Activated T-helper 1 cell treated with anti-CD3 and anti-CD28 coated beads, Interleukin-12 subunit alpha, Interleukin-12 subunit beta, Interleukin-2, Interleukin-4 antibody, amounts not matched to agents 30 ng/mL and 10 ng/mL and 1 ng/mL, durations not matched to agents 14 hours and 24 hours and 36 hours (primary cell): ENCODE measurements at places on chromosomes 6 and 20.

GRCh38 chr6:8535519-8535918 lies 100.2 kb upstream of the SLC35B3 start:
- DNase-seq: no peak

- DNase-seq: no peak
Measured at GRCh38 chr20:37315452-37316110, 26.1 kb downstream of the MANBAL start.

DNA sequence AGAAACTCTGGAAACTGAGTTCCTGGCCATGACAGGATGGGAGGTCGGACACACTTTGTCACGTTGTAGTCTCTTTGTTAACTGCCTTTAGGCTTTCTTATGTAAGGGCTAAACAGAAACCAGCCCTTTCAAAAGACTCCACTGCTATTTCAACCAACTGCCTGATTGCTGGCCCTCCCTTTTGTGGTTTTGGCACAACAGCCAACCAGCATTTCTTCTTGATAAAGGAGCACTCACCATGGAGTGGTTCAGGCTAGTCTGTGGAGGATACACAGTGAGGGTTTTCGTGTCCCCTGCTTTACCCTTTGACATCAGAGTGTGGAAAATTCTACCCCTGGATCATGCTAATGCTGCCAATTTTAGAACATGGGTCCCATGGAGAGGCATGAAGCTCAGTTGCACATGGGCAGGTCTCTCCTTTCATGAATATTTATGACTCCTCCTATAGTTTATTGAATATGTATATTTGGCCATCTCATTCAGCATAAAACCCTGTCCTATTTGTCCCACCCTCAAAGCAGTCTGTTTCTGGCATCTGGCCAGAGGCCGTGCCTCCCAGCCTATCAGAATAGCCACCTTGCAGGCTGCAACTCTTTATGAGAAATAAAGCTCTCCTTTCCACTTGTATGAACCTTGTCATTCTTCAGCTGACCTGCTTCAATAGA lies 148.3 kb downstream of the HS3ST5 start:
- DNase-seq: no peak

GRCh38 chr6:131003488-131004386 lies 59.3 kb downstream of the EPB41L2 start:
- no peak for DNase-seq

- DNase-seq: no peak
Measured at GRCh38 chr20:35398660-35399144, 13.1 kb downstream of the UQCC1 start.

DNA sequence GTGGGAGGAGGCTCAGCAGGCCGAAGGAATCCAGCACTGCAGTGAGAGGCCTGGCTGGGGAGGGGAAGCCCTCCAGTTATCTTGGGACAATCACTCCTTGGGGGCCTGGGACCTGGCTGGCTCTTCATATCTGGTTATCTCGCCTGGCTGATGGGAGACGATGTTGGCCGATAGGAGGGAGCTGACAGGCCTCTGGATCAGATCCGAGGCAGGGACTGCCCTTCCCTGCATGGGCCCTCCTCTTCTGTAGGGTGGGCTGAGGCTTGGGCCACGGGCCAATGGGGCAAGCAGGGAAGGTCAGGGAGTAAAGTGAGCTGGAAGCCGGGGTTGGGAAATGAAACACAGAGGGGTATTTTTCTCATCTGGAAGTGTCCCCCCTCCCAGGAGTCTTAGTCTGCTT lies 25.2 kb downstream of the MANBAL start:
- DNase-seq: no peak

GRCh38 chr6:22409486-22409885 lies 112.7 kb upstream of the PRL start:
- no peak for DNase-seq

- DNase-seq: no peak
Measured at GRCh38 chr6:43070028-43070632, 6.0 kb upstream of the PTK7 start.

DNA sequence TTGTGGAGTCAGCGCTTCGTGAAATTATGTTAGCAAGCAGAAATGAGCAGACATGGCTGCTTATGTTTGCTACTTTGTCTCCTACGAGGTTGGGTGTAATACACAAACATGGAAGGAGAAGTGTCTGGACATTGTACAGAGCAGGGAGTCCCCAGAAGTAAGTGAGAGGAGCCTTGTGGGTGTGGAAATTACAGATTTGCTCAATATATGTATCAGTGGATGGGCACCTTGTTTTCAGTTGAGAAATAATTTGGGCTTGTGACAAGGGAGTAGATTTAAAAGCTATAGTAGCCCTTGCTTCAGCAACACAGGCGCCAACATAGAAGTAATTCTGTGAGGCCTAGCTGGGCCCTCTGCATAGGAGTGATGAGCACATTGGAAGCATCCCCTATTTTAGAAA lies 49.2 kb downstream of the HECA start:
- no peak for DNase-seq

GRCh38 chr6:70310063-70310694 lies 7.3 kb upstream of the COL9A1 start:
- no peak for DNase-seq

DNA sequence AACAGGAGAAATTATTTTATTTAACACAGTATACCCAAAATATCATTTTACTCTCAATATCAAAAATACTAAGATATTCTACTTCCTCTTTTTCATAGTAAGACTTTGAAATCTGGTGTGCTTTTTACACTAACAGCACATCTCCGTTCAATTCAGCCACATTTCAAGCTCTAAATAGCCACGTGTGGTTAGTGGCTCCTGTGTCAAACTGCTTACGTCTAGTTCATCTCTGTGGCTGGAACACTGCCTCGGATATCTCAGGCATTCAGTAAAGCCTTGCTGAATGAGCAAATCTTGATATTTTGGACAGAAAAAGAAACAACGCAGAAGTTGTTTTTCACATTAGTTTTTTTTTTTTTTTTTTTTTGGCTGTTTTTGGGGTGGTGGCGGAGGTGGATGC lies 136.1 kb downstream of the EYA4 start:
- no peak for DNase-seq

- no peak for DNase-seq
Measured at GRCh38 chr6:62721408-62721807, 435.4 kb upstream of the KHDRBS2 start.

DNA sequence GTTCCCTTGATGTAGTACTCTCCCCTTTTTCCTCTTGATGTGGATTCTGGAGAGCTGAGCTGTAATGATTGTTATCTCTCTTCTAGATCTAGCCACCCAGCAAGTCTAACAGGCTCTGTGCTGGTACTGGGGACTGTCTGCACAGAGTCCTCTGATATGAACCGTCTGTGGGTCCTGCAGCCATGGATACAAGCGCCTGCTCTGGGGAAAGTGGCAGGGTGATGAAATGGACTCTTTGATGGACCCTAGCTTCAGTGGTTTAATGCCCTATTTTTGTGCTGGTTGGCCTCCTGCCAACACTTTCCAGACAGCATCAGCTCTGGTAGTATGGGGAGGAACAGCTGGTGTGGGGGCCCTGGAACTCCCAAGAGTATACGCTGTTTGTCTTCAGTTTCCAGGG lies 216.3 kb downstream of the ADGRG6 start:
- no peak for DNase-seq

- DNase-seq: no peak
Measured at GRCh38 chr6:41636833-41637193, 1.5 kb upstream of the MDFI start.
